ENCODE measurements at places on chromosomes 2 and 18.

GRCh38 chr2:15147591-15147990 lies 413.5 kb downstream of the NBAS start:
- no peak for DNase-seq

GRCh38 chr2:224780106-224780505 lies 63.9 kb upstream of the CCDC195 start:
- DNase-seq: no peak

DNA sequence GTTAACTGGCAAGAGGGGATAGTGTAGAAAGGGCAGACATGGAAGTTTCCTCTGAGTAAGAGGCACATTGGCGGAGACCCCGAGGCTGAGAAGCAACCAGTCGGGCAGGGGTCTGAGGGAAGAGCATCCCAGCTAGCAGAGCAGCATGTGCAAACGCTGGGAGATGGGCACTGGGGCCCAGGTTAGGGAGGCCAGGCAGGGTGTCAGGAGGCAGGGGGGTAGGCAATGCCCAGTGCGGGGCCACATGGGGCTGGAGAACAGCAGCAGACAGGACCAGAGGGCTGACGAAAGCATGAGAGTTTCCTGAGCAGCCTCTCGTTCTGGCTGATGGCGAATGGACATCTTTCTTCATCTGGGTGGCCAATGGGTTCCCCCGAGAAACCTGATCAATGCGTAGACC lies 88.2 kb downstream of the INPP5D start:
- no peak for DNase-seq

GRCh38 chr2:201483342-201483741 lies 31.8 kb downstream of the STRADB start:
- no peak for DNase-seq

- no peak for DNase-seq
Measured at GRCh38 chr18:76494231-76495005, 624 bp downstream of the ZNF516 start.

DNA sequence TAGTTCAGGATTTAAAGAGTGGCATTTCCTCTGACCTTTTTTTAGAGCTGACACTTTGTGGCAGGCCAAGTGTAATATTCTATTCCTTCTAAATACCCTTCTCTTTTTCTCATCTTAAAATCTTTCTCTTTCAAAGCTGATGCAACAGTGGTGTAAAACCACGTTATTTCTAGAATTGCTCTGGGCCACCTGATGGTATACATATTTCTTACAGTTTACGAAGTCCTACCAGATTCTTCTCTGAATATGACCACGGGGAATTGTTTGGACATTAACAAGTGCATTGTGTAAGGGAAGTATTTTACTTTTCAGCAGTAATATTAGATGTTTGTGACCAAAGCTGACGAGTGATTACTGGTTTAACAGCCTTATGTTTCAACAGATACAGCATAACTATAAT lies 109.9 kb downstream of the PTPRM start:
- DNase-seq: no peak

- no peak for DNase-seq
Measured at GRCh38 chr2:37527361-37527760, 144.1 kb downstream of the CDC42EP3 start.

GRCh38 chr2:169562519-169562918 lies 11.1 kb downstream of the FASTKD1 start:
- no peak for DNase-seq

- no peak for DNase-seq
Measured at GRCh38 chr2:60644951-60645350, 91.5 kb upstream of the BCL11A start.

GRCh38 chr2:143885461-143885860 lies 634.5 kb downstream of the ZEB2 start:
- DNase-seq: no peak

GRCh38 chr2:197215748-197216360 lies 94.7 kb downstream of the ANKRD44 start:
- DNase-seq: no peak

- no peak for DNase-seq
Measured at GRCh38 chr18:8893628-8894231, 188.4 kb downstream of the MTCL1 start.

- DNase-seq: peak; percentile 41
Measured at GRCh38 chr2:196274387-196274809, 103.0 kb upstream of the STK17B start.

DNA sequence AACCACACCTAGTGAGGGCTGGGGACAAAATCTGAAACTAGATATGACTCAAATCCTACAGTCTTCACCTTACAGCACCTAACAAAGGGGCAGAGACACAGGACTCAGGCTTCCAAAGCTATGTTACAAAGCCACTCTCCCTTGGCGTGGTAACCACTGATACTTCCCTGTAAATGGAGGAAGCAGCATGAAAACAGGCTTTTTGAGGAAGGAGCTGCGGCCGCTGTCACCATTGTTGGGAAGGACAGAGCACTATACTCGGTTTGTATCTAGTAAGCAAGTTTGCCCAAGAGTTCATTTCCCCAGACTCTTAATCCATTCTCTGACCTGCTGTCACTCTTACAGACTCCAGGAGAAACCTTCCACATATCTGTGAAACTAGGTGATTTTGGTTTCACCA lies 60.3 kb downstream of the LONRF2 start:
- no peak for DNase-seq

DNA sequence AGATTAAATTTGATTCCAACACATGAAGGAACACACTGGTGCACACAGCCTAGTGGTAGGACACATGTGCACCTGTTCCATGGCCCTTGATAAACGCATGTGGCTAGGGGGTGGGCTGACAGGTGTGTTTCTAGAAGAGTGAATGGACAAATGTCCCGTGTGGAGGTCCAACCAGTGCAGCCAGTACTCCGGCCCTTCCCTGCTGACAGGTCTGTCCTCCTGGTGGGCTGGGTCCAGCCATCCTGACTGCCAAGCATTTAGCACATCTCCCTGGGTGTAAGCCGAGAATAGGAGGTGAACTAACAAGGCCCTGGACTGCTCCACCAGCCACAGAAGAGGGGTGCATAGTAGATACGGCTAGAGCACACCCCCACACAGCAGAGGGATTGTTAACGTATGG lies 258.7 kb upstream of the RAB6C start:
- no peak for DNase-seq

- DNase-seq: no peak
Measured at GRCh38 chr2:17515652-17516051, 2.6 kb downstream of the RAD51AP2 start.

- no peak for DNase-seq
Measured at GRCh38 chr2:140603416-140603815, 1527.4 kb downstream of the LRP1B start.

DNA sequence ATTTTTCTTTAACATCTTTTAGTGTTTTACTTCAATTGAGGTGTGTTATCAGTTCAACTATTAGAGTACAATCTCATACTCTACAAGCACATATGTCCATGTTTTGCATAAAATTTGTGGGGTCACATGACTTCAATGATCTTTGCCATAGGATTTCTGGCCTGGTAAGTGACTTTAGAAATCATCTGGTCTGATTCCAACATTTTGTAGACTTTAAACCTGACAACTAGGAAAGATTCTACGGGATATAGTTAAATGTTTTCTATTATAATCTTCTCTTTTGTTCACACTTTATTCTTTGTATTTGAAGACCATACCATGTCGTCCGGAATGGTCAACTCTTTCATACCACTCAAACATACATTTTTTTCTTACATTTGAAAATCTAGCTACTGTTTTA lies 62.0 kb upstream of the NEUROD1 start:
- no peak for DNase-seq

GRCh38 chr2:144322379-144322778 lies 197.5 kb downstream of the ZEB2 start:
- DNase-seq: no peak

GRCh38 chr2:233060980-233061590 lies 943 bp downstream of the INPP5D start:
- DNase-seq: no peak

GRCh38 chr2:227010433-227010832 lies 153.6 kb downstream of the COL4A4 start:
- no peak for DNase-seq

GRCh38 chr2:144364944-144365738 lies 154.8 kb downstream of the ZEB2 start:
- DNase-seq: no peak

DNA sequence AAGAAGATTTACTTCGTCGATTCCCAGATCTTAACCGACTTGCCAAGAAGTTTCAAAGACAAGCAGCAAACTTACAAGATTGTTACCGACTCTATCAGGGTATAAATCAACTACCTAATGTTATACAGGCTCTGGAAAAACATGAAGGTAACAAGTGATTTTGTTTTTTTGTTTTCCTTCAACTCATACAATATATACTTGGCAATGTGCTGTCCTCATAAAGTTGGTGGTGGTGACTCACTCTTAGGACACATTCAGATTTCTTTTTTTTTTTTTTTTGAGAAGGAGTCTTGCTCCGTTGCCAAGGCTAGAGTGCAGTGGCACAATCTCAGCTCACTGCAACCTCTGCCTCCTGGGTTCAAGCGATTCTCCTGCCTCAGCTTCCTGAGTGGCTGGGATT lies 26.8 kb downstream of the MSH2 start:
- no peak for DNase-seq

GRCh38 chr2:137912371-137912770 lies 51.9 kb upstream of the HNMT start:
- DNase-seq: no peak
